ENCODE measurements at places on chromosomes 6 and 20.

DNA sequence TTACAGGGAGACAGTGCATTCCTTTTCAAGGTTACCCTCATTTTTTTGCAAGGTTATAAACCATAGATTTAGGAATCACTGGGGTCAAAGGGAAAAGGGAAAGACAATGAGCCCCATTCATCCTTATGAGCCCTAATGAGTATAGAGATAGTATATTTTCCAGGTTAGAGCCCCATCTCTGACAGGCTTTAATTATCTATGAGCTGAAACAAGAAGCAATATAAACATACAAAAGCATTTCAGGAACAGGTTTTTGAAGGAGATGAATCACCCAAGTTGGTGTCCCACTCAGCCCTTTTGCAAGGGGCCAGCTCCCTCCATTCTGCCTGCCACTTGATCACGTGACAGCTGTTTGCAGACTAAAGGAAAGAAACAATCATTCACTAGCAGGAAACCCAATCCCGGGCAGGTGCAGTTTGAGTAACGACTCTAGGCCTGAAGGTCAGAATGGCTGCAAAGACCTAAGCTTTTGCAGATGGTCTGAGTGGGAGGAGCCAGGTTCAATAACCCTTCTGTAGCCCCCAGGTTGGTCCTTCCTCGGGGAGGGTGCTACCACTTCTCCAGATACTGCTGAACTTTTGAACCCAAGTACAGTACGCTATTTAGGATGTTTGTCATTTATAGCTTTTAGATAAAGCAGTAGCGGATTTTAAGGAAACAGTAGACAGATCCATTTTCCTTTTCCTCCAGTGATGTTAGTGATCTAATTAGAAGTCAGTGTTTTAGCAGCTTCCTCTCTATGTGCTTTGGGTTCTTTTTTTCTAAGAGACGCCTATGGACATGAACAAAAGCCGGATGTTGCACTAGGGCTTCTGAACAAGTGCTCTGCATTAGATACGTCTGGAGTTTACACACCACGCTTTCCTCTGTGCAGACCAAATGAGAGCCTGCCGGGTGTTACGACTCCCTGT is 253.2 kb downstream of the SOX4 start:
- DNase-seq = no peak

DNA sequence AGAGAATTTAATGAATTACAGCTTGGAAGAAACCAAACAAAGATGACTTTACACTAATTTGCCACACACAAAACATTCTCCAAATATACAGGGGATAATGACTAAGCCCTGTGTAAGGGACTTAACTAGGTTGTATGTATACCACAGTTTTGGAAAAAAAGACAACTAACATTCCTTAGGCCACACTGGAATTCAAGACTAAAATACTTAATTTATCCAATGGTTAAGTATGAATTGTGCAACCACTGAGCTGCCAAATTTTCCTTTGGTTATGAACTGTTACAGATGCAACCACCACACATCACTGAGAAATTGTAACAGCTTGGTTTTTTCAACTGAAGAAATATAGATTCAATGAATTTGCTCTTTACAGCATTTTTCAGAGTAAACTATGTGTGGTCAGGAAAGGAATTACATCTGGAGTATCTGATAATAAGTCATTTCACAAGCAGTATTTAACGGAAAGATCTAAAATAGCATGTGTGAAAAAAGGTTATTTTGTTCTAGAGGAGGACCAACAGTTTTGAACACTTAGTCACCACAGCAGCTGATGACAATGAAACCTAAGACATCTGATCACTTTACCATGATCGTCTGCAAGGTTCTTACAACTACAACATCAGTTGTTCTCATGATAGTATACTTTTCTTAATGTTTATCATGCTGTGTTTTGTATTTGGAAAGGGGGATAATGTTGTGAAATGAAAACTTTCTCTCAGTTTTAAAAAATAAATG is 318.8 kb downstream of the BCKDHB start:
- no peak for DNase-seq

- DNase-seq = no peak
Observed at GRCh38 chr6:84882768-84883766, 118.7 kb upstream of the TBX18 start.

- DNase-seq = no peak
Observed at GRCh38 chr6:19035461-19036195, 648.5 kb downstream of the RNF144B start.

GRCh38 chr6:1164600-1164999 is 147.3 kb upstream of the FOXQ1 start:
- DNase-seq = no peak

GRCh38 chr20:4084096-4084495 is 68.7 kb upstream of the RNF24 start:
- no peak for DNase-seq

GRCh38 chr6:151436300-151436699 is 15.6 kb downstream of the RMND1 start:
- DNase-seq = no peak

DNA sequence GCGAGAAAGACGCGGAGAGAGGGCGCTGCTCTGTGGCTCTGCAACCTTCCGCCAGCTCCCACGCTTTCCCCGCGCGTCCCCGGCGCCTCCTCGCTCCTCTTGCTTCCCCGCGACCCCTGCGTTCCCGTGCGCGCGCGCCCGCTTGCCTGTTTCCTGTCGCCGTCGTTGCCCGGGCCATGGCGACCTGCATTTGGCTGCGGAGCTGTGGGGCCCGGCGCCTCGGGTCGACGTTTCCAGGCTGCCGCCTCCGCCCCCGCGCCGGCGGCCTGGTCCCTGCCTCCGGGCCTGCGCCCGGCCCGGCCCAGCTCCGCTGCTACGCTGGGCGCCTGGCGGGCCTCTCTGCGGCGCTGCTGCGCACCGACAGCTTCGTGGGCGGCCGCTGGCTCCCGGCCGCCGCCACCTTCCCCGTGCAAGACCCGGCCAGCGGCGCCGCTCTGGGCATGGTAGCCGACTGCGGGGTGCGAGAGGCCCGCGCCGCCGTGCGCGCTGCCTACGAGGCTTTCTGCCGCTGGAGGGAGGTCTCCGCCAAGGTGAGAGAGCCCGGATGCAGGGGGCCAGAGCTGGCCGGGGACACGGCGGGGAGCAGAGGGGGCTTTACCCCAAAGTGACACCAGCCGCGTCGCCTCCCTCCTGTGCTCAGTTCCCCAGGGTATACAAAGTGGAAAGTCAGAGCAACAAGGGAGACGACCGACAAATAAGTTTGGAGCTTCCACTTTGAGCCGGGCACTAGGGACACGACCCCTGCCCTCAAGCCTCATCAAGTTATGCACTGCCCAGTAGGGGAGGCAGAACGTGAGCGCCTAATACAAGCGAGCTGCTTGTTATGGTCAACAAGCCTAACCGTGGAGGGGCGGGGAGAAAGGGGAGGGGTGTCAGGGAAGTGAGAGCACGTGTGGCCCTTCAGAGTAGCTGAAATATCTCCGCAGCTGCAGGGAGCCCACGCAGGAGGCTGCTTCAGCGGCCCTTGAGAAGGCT is at the start of gene ALDH5A1:
Gene ALDH5A1 (plus strand): TSS at position 149 of the 975 bp plus-strand sequence. CDS start 28 bp downstream, at position 177.
- peak; percentile 51 for DNase-seq

GRCh38 chr6:5438922-5439584 is 177.7 kb downstream of the FARS2 start:
- no peak for DNase-seq

DNA sequence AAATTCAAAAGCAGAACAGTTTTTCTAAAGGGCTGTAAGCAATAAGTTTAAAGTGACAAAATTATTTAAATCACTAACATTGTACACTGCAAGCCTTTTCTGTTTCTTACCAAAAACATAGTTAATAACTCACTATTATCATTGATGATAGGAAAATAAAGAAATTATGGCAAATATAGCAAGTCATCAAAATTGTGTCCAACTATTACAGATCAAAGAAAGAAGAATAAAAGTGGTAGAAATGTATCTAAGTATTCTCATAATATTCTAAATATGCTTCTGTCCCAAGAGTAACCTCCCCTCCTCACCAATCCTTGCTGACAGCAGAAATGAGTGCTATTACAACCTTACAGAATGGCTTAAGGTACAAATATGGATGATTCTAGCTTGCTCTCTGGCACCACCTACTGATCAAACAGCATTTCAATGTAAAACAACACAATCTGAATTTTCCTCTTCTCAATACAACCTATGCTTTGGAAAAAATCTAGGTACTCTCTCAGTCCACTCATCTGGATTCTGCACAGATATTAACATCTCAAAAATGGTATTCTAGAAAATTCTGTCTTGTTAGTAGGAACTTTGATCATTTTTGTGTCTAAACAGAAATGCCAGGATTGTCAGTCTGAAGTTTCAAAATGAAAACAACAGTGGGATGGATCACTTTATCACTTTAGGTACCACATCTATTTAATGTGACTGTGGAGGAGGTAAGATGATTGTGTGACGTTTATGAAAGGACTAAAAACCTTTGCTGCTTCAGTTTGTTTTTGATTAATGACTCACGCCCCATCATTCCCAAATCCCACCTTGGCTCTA is 40.9 kb downstream of the ZFP64 start:
- peak; percentile 47 for DNase-seq

- DNase-seq = no peak
Observed at GRCh38 chr20:63951398-63952209, 4.6 kb downstream of the UCKL1 start.

- DNase-seq = no peak
Observed at GRCh38 chr6:139927742-139928305, 553.4 kb upstream of the CITED2 start.

DNA sequence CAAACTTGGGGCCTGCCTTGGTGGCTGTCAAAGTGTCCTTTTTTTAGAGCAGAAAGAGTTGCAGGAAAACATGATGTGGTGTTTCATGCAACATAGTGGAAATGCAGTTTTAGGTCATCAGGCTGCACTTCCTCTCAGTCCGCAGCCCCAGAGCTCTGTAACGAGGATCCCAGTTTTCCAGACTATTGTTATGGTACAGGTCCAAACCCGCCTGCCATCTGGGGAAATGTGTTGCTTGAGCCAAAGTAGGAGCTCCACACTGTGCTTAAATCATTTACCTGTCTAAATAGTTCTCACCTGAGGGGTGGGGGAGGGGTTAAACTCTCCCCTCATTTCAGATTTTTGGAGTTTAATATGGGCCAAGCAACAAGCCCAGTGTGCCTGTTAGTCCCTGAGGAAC is 59.8 kb downstream of the GOPC start:
- no peak for DNase-seq

DNA sequence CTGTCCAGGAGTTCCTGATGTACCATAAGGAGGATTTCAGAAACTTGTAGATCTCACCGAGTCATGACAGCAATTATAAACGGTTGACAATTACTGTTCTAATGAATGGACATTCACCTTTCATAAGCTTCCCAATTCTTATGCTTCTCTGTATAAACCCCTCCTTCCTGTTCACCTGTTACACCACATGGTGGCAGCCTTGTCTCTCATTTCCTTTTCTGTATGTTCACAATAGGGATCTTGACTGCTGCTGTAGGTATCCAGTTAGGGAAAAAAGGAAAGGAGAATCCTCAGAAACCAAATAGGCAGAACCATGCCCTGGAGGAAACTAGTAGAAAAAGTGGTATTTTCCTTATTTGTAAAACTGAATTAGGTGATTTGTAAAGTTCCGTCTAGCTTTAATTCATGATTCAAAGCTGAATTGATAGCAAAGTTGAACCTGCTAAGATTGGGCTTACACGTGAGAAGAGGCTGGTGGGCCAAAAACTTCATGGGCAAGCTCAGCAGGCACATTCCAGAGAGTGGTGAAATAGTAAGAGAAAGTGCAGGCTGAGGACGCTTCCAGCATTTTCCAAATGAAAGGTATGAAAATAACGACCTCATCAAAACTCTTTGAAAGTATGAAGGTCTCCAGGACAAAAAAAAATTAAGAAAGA is 29.0 kb upstream of the TBPL1 start:
- DNase-seq = peak; percentile 75

GRCh38 chr6:94300424-94301144 is 881.2 kb upstream of the EPHA7 start:
- no peak for DNase-seq

- DNase-seq = peak; percentile 96
Observed at GRCh38 chr6:89385156-89385667, 26.9 kb downstream of the RRAGD start.

GRCh38 chr20:18166241-18166881 is 28.7 kb downstream of the KAT14 start:
- DNase-seq = no peak

DNA sequence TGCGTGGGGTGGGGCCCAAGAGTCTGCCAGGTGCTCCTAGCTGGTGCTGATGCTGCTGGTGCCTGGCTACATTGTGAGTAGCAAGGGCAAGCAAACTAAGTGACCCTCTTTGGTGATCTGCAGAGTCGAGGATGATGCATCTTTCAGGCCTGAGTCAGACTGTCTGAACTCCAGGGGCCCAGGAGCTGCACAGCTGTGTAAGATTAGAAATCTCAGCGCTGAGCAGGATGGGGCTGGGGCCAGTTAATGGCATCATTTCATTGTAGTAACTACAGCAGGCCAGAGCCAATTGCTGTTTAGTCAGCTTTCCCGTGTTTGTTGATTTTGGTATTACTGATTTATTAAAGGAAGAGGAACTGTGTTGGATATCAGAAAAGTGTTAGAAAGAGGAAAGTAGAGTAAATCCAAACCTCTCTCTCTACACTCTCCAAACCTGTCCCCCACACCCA is 365.2 kb downstream of the PAX1 start:
- DNase-seq = no peak

- no peak for DNase-seq
Observed at GRCh38 chr6:124961777-124962638, at the start of gene RNF217. Gene RNF217 (plus strand): TSS chr6:124962437. CDS start chr6:124962545, 108 bp downstream.

DNA sequence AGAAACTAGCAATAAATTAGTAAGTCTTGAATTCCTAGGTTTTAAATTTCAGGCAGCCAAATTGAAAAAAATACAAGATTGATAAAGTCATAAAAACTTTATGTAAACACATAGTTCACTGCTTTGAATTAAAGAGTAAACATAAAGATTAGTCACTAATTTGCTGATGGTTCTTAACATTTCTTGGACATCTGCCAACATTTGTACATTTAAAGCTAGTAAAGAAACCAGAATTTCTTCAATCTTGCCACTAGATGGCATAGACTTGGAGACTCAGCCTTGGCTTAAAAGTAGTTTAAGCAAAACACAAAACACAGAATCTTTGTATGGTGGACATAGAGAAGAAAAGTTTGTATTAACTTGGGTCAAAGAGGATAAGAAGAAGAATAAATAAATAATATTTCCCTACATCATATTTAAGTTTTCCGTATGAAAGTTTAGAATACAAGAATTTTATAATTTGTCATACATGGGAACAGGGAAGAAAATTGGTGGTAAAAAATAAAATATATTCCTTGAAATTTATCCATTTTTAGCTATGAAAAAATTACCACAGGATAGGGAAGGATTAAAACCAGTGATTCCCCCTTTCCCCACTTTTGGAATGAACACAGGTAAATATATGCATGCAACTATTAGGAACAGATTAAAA is 41.7 kb upstream of the FAM135A start:
- peak; percentile 56 for DNase-seq

- no peak for DNase-seq
Observed at GRCh38 chr20:6347916-6348315, 225.1 kb upstream of the FERMT1 start.

DNA sequence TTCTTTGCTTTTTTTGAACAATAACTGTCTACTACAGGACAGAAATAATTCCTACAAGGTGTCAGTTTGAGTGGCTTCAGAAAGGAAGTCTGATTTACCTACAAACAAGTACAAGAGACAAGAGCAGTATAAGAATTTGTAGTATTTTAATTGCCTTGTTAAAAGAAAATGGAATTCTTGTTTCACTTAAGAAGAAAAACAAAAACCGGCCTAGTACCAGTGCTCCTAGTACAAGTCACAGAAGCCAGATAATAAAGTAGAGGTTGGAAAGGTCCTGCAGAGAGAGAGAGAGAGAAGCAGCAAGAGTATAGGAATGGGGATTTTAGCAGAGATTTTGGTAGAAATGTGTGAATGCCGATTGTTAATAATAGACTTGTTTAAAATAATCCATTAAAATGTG is 6.4 kb downstream of the TAB2 start:
- no peak for DNase-seq

GRCh38 chr6:159116343-159116742 is 52.9 kb upstream of the FNDC1 start:
- DNase-seq = no peak

Data from NCI-H1694 treated with DMSO at 0.1 percent for 48 hours (cell line).